ENCODE measurements at places on chromosomes 1 and 21. TPM values are rescaled to one million over a fixed set of nuclear protein-coding genes. Genes with fewer than 3 reads are reported as not detected.

The TMPRSS2 gene
- polyA plus RNA-seq: not detected

The CFHR2 gene
- not detected for polyA plus RNA-seq

The SPRR1A gene
- polyA plus RNA-seq: 35.0 TPM

The GPR153 gene
- polyA plus RNA-seq: 7.2 TPM

The AADACL3 gene
- polyA plus RNA-seq: not detected

The OVAAL gene
- polyA plus RNA-seq: not detected

DNA sequence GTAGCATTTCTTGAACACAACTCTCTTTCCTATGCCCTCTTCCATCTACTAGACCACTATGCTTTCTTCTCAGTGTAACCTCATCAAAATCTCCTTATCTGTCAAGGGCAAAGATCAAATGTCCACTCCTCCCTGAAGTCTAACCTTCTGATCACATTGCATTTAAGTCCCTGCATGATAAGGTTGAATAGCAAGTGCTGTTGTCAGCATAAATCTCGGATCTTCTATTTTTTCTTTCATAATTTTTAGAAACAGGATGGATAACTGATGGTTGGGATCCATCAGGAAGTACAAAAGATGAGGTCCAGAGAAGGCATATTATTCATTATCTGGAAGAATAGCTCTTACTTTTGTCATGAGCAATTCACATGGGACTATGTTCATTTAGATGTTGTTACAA, 41.0 kb downstream of the KCNT2 start:
- DNase-seq: no peak

DNA sequence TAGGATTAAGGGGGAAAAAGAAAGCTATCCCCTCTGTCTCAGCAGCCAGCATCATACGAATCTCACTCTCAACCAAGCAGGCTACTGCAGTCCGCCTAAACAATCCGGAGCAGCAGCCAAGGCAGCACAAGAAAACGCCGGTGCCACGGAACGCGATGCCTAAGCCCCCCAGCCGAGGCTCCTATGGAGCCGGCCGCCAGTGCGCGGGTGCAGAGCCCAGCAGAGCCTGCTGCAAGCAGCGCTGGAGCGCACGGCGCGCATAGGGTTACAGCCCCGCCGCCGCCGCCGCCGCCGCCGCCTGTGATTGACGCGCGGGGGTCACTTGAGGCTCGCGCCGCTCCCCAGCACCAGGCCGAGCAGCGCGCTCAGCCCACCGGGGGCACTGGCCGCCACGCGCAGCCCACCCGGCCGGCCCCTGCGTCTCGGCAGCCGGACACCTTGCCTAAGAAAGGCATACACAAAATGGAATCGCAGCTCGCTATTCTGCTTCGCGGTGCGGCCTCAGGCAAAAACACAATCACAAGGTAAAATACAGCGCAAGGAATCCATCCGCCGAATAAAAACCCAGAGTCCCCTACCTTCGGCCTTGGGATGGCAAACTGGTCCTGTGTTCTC, 780 bp downstream of the HIVEP3 start:
- DNase-seq: no peak

DNA sequence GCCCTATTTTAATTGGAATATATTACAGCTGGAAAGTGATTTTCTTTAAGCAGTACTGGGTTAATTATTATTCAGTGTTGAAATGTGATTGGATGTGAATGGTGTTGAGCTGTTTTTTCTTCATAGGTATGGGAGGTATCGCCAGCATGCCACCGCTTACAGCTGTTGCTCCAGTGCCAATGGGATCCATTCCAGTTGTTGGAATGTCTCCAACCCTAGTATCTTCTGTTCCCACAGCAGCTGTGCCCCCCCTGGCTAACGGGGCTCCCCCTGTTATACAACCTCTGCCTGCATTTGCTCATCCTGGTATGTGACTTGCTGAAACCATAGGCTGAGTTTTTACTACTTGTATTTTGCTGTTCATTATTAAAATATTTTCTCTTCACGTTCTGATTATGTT, 107.7 kb downstream of the ITSN1 start:
- DNase-seq: no peak

GRCh38 chr1:17861685-17862084, 106.6 kb downstream of the ACTL8 start:
- DNase-seq: no peak

DNA sequence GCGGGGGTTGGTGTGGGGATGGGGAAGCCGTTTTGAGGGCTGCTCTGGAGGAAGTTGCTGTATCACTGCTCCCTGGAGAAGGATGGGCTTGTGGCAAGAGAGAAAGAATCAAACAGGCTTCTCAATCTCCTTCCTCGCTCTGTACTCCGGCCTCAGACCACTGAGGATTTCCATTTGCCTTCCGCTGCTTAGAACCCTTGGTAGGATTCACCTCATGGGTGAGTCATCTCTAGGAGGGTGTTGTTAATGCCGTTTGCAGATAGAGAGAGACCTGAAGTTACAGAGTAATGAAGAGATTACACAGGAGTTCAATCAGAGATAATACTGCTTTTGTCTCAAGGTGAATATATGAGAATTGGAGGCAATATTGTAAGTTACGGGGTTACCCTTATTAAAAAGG, 15.3 kb downstream of the SLC35F3 start:
- no peak for DNase-seq

DNA sequence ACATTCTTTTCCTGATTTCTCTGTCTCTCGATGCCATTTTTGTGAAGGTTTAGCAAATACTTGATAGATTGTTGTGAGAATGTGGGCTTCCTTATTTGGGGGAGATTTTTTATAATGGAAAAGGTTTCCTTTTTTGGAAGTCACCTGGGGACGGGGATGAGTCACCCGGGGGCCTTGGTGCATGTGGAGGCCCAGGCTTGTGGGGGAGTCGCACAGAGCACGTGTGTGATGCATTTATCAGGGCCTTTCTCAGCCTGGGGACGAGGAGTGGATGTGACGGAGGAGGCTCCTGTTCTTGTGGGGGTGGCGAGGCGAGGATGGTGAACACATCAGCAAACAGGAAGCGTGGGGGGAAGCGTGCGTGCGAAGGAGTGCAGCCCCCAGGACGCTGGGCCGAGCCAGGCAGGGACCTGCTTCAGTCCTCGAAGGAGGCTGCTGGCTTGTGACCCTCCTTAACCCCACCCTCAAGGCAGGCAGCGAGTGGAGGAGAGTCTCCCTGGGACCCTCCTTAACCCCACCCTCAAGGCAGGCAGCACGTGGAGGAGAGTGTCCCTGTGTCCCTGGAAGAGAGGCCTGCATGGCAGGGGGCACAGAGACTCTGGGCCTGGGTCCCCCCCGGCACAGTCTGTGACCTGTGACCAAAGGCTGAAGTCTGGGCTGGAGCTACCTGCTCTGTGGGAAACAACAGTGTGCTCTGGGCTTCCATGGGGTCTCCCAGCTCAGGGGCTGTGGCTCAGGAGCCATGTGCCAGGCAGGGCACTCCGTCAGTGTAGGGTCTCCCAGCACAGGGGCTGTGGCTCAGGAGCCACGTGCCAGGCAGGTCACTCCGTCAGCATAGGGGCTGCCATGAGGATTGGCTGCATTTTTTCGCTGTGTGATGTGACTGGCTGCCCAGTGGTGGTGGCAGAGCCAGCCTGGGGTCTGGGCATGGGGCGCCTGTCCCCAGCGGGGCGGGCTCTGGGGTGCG, 57.2 kb downstream of the AGPAT3 start:
- DNase-seq: no peak

DNA sequence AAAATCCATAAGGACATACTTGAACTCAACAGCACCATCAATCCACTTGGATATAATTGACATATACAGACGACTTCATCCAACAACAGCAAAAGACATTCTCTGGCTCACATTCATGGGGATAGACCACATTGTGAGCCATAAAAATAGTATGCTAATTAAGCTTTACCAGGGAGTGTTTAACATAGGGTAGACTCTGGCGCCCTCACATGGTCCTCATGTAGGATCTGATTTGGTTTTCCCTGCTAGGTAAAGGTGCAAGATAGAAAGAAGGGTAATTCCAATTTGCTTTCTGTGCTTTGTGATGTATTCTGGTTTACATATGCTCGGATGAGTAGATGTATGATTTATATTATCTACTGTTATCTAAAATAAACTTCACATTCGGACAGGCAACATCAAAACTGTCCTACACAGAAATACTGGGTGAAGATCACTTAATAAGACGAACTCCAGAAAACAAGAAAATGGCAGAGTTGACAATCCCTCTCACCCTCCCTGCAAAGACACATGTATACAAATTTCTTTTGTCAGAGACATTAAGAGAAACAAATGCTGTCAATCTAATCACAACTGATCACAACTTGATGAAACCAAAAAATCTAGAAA, 27.7 kb downstream of the CR1L start:
- DNase-seq: no peak

DNA sequence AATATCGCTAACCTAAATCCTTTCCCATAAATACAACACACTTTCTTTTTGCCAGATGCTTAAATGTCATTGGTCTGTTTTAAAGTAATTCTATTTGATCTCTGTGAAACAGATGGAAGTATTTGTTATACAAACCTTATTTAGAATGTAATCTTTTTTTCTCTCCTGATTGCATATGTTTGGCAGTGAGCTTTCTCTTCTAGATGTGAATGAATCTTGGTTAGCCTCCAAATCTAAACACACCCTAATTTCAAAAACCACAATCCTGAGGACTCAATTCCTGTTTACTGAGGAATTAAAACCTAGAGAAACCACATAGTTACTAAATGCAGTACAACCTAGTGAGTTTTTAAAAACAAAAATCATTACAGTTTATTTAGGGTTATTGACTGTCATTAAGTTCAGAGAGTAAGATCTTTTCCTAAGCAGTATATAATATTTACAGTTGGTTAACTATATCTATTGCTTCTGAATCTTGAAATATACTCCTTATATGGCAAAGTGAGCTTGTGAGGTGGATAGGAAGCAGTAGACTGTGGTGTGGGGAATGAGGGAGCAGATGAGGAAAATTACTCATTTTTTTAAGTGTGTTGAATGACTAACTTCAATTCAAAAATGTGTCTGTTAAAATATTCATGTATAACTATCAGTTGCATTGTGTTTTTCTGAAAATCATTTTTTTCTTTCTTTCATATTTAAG, 218.7 kb downstream of the FMN2 start:
- DNase-seq: no peak

DNA sequence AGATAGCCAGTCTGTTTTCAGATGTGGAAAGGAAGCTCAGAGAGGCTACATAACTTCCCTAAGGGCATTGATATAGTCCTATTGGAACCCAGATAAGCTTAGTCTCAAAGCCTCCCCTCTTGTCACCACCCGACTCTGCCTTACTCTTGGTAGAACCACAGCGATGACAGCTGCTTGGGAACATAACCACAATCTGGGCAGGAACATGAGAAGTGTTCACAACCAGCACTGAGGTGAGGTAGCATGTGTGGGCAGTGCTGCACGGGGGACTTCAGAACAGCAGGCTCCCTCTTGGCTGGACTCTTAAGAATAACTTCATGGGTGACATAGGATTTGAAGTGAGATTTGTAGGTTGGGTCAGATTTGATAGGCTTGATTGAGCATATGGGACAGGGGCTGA, 9.3 kb upstream of the S100A10 start:
- no peak for DNase-seq

DNA sequence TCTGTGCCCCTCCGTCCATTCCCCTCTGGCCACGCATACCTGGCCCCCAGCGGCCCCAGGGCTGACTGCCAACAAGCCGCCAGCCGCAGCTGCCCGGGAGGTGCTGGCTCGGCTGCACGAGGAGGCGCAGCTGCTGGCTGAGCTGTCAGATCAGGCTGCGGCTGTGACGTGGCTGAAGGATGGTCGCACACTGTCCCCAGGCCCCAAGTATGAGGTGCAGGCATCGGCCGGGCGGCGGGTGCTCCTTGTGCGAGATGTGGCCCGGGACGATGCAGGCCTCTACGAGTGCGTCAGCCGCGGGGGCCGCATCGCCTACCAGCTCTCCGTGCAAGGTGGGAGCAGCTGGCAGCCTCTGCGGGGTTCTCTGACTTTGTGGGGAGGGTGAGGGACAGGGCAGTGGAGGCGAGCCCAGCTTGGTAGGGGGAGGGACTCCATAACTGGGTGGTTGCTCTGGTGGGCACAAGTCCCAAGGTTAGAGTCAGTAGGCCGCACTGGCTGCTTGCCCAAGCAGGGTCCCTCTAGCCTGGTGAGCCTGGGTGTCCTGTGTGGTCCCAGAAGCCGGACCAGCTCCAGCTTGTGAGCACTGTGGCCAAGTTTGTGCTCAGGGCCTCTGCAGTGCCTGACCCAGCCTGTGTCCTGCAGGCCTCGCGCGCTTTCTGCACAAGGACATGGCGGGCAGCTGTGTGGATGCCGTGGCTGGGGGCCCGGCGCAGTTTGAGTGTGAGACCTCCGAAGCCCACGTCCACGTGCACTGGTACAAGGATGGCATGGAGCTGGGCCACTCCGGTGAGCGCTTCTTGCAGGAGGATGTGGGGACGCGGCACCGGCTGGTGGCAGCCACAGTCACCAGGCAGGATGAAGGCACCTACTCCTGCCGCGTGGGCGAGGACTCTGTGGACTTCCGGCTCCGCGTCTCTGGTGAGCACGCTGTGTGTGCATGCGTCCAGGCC, 8.8 kb downstream of the OBSCN start:
- no peak for DNase-seq

GRCh38 chr1:210951279-210951678, 182.7 kb downstream of the KCNH1 start:
- DNase-seq: no peak

- no peak for DNase-seq
Observed at GRCh38 chr21:29371464-29371863, 72.7 kb downstream of the BACH1 start.

- no peak for DNase-seq
Observed at GRCh38 chr1:211831558-211832323, 1.2 kb upstream of the LPGAT1 start.

DNA sequence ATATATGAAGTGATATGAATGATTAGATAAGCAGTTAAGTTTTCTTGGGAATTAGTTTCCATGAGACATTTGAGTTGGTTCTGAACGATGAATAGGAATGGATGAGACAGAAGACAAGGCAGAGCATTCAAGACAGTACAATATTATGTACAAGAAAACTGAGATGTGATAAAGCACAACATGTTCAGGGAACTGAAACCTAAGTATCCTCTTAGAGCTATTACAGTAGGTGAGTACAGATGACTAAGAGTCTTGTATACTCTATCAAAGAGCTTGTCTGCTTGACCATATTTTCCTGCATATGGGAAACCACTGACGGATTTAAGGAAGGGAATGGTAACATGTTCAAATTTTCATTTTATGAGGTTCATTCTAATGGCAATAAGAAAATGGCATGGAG, 61.6 kb downstream of the NME7 start:
- no peak for DNase-seq

- DNase-seq: no peak
Observed at GRCh38 chr1:7993593-7994479, 32.3 kb downstream of the ERRFI1 start.

- DNase-seq: no peak
Observed at GRCh38 chr1:215887627-215888026, 320.5 kb downstream of the KCTD3 start.

GRCh38 chr1:98367426-98367825, 294.1 kb upstream of the SNX7 start:
- DNase-seq: no peak

All from keratinocyte (primary cell).